ENCODE measurements at places on chromosomes 7 and 10. TPM values are rescaled to one million over a fixed set of nuclear protein-coding genes. Genes with fewer than 3 reads are reported as not detected.

DNA sequence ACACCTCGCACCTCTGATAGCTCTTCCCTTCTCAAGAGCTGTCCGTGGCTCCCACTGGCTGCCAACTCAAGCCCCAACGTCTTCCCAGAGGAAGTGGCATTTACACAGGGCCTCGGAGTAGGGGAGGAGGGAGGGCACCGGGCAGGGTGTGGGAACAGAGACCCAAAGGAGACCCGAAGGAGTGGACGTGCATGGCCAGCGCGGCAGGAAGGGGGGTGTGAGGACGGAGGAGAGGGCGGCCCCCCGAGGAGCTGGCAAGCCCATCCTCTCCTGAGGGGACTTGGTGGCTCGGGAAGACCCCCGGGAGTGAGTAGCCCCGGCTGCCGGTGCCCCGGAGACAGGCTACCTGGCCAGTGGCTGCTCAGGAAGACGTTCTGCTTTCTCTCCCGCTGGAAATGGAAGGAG is 85.9 kb downstream of the FOXL3 start:
- DNase-seq: no peak

DNA sequence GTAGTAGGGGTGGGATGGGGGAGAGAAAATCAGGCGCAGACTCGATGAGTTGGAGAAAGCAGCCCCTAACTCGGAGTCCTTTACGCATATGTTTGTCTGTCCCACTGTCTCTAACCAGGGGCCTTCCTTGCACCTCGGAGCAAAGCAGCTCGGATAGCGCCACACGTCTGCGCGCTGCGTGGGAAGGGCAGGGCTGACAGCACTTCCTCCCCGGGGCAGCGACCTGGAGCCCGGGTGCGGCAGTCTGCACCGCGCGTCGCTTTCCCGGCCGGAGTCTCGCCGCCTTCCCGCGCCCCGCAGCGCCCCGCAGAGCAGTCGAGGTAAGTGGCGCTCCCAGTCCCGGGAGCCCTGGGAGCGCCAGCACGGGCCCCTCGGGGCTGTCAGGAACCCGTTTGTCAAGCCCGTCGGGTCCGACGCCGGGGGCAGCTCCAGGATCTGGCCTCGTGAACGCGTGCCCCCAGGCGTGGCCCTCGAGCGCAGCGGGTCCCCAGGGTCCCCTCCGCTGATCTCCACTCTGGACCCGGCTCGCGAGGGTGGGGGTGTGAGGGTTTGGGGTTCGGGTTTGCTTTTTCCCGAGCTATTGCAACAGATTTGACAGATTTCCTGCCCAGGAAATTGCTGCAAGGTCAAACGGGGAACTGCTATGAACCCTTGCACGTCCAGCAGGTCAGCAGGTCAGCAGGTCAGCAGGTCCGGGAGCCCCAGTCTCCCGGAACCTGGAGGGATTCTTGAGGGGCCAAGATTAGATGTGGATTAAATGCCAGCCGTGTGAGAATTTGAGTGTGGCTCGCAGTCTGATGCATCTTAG is 597 bp downstream of the APBB1IP start:
- DNase-seq: no peak

- DNase-seq: peak; percentile 78
Measured at GRCh38 chr7:47047384-47047783, 534.5 kb downstream of the TNS3 start.

DNA sequence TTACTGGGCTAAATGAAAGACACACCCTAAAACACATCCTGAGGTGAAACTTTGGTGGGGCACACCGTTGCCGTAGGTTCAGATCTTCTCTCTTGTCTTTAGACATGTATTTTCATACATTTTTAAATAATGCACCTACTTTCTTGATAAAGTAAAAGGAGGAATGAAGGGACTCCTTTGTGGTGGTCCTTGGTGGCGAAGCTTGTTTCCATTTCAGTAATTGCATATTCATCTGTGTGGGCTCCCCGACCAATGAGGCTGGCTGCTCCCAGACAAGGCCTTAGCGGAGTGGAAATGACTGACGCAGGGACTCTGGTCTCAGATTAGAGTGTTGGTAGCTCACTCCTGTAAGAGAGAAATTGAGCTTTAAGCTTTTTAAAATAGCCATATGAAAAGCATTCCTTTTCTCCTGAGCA is 815 bp downstream of the CCSER2 start:
- peak; percentile 72 for DNase-seq

The OPN4 gene
- total RNA-seq: not detected

The ACTR3C gene
- total RNA-seq: 4.5 TPM

Data from A673 (cell line).